ENCODE measurements at places on chromosomes 12 and 14.
A peak's percentile ranks its signal among the peaks of the same experiment; 100 is the strongest.

DNA sequence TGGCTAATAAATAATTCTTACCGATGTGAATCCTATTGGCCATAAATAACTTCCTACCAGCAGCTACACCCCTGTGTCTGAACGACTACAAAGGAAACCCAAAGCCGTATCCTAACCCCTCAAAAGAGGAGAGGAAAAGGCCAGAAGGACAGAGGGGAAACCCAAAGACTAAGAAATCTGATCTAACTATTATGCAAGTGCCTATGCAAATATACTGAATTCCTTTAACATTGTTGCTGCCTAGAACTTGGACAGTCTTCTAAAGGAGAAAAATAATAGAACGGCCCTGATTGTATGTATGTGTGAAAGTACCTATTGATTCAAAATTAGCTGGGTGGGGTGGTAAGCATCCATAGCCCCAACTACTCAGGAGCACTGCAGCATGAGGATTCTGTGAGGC lies 997 bp downstream of the PLEKHG7 start:
- no peak for DNase-seq

GRCh38 chr12:88291498-88292131 lies 149.5 kb downstream of the TMTC3 start:
- no peak for DNase-seq

- DNase-seq: no peak
Measured at GRCh38 chr12:120902846-120903411, 1.2 kb downstream of the SPPL3 start.

GRCh38 chr12:79886917-79887519 lies 47.9 kb downstream of the PPP1R12A start:
- peak; percentile 55 for DNase-seq

DNA sequence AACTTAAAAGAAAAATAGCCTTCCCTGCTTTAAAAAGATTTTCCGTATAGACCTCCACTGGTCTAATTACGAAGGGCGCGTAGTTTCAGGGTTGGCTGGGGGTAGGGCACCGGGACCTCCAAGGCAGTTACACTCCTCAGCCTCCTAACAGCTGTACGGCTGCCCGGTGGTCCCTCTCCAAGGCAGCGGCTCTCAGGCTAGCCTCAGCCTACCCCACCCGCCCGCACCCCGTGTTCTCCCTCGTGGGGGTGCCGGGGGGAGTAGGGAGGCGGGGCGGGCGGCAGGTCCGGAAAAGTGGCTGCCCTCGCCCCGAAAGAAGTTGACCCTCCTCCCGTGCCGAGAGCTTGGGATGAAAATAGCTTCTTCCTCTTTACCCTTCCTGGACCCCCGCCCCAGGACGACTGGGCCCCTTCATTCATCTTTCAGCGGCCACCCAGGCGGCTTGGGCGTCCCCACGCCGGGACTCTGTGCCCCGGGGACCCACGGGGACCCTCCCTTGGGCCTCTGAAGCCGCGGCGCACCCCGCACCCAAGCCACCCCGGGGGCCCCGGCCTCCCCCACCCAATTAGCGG lies 991 bp upstream of the RCOR1 start:
- no peak for DNase-seq

GRCh38 chr12:38689704-38690103 lies 215.7 kb downstream of the CPNE8 start:
- DNase-seq: no peak

DNA sequence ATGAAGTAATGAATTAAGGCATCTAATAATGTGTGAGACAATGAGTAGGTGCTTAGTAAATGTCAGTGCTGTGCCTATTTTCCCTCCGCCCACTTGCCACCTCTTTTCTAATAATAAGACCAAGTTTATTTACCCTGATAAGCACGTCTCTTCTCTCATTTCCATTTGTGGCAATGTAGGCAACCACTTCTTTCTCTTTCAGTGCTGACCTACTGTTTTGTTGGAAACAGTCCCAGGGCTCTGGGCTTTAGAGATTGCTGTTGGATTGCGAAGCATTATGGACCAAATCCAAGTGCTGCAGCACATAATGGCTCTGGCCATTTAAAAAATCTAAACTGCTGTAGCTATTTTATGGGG lies 141.3 kb upstream of the PLEKHG7 start:
- DNase-seq: no peak

DNA sequence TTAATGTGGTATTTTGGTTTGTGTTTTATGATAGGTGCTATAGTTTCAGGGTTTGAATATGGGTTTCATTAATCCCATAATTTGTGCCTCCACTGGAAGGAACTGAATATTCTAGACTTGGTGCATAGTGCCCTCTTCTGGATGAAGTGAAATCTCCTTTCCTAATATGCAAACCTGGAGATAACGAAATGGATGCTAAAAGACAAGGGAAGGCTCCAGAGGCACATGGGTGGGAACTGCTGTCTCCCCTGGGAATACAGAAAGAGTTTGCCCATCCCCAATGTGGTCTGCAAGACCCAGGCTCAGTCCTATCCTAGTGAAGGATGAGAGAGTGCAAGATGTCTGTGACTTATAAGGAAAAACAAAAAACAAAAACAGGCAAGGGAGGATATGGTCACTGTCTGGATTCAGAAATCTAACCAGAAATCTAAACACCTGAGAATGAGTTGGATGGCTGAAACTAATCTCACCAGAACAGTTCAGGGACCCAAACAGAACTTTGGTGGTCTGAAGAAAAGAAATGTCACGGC lies 142.3 kb upstream of the TMPO start:
- DNase-seq: no peak

GRCh38 chr12:87008785-87009384 lies 752.7 kb upstream of the MGAT4C start:
- no peak for DNase-seq

- no peak for DNase-seq
Measured at GRCh38 chr12:62292761-62293344, 32.6 kb downstream of the USP15 start.

- no peak for DNase-seq
Measured at GRCh38 chr12:105640761-105641160, 310.3 kb downstream of the C12orf75 start.

DNA sequence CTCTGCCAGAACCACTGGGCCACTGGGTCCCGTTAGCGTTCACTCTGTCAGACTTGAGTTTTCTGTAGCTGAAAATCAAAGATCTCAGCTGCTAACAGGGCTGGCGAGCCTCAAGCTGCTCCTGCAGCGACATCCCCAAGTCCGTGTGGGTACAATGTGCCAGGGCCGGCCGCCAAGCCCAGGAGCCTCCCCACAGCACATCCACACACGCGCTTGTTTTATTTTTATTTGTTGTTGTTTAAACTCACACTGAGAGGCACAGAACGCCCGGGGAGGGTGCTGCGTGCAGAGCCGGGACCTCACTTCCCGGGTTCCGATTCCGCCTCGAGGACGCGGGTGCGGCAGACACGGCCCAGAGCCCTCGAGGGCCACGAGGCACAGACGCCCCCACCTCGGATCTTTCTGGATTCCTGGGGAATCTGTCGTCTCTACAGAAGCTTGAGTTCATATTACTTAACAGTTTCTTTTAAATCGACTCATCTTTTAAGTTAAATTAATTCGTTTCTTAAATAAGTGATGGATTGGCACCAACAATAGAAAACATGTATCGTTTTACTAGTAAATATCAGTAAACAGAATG lies 9.3 kb downstream of the GALNT9 start:
- no peak for DNase-seq

DNA sequence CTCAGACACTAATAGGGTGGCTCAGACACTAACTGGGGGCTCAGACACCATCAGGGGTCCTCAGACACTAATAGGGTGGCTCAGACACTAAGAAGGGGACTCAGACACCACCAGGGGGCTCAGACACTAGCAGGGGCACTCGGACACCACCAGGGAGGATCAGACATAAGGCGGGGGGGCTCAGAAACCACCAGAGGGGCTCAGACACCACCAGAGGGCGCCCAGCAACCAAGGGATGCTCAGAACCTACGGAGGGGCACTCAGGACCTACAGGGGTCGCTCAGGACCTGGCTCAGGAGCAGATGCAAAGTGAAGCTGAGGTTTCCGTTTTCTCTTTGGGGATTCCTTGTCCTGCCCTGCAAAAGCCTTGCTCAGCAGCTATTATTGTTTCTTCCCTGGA lies 448.5 kb downstream of the TMEM121 start:
- no peak for DNase-seq

DNA sequence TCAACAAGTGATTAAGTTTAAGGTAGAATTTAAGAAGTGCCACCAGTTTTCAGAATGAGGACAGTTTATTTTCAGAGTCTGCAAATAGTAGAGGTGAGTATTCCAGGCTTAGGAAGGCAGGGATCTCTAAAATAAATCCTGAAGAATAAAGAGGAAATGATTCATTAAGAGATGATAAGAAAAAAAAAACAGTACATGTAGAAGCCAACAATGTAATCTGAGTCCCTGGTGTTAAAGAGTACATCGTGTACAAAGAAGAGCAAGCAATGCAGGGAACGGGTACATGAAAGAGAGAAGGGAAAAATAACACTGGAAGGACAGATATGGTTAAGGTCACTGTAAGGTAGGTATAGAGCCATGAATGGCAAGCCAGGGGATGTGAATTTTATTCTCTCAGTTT lies 95.2 kb upstream of the FOXG1 start:
- DNase-seq: no peak

- DNase-seq: no peak
Measured at GRCh38 chr12:40198601-40199000, 26.2 kb upstream of the LRRK2 start.

- DNase-seq: no peak
Measured at GRCh38 chr12:111846016-111846415, 4.0 kb downstream of the MAPKAPK5 start.

- DNase-seq: no peak
Measured at GRCh38 chr12:53056901-53057300, 7.0 kb downstream of the TNS2 start.

DNA sequence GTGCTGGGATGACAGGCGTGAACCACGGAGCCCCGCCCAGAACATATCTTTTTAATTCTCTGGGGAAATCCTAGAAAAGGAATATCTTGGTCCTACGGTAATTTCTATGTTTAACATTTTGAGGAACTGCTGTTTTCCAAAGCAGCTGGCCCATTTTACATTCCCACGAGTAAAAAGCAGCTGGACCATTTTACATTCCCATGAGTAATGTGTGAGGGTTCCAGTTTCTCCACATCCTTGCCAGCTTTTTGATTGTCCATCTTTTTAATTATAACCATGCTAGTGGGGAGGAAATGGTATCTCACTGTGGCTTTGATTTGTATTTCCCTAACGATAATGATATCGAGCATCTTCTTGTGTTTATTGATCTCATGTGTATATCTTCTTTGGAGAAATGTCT lies 4.4 kb upstream of the P2RX4 start:
- DNase-seq: no peak

DNA sequence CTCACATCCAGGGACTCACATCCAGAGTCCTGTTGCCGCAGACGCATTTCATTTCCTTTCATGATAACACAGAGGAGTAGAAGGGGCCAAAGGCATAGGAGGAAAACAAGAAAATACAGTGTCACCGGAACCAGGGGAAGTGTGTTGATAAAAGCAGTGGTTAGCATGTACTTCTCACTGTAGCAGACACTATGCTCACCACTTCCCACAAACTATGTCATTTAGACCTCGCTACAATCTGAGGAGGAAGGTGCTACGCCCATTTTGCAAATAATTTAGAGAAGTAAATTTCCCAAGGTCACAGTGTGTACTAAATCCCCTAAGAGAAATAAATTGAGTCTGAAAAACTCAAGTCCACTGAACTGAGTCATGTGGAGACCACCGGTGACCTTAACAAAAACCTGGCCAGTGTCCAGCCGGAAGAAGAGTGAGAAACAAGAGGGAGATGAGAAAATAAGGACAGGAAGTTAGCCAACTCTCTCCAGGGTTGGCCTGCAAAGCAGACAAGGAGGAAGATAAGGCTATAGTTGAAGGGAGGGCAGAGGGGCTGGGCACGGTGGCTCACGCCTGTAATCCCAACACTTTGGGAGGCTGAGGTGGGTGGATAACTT lies 25.8 kb upstream of the TMCC3 start:
- DNase-seq: no peak

GRCh38 chr12:22286569-22286968 lies 47.9 kb downstream of the ST8SIA1 start:
- DNase-seq: no peak

DNA sequence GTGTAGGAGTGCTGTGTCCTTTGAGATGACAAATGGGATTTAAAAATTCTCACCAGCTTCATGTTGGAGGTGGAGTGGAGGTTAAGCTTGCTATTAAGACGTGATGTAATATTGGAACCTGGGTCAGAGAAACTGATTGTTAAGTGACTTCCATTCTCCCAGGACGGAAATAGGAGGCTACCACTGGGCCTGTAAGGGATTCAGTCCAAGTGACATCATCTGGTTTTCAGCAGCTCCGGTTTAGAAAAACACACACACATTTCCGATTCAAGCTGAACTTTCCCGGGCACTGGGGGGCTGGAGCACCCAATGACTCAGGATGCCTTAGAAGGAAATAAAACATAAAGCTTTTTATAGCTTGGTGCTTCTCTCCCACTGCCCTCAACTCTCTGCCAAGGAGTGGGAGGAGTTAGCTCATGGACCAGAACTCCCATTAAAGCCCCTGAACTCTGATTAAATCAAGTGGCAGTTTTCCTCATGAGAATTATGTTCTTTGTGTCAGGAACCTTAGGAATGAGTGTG lies 12.4 kb downstream of the CALM1 start:
- DNase-seq: peak; percentile 99

DNA sequence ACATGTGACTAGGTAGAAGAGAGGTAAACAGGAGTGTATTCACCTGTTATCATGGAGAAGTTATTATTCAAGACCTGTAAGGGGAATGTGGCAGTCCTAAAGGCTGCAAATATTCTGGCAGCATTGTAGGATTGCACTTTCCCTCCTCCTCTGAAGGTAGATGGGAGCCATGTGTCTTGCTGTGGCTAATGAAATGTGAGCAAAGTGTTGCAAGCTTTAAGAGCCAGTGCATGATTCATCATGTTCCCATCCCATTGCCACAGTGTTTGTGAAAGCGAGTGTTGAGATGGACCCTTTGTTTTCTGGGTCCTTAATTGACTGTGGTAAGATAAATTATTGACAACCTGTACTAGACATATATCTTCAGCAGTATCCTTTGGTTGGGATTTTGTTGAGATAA lies 128.7 kb downstream of the RGS6 start:
- DNase-seq: no peak

DNA sequence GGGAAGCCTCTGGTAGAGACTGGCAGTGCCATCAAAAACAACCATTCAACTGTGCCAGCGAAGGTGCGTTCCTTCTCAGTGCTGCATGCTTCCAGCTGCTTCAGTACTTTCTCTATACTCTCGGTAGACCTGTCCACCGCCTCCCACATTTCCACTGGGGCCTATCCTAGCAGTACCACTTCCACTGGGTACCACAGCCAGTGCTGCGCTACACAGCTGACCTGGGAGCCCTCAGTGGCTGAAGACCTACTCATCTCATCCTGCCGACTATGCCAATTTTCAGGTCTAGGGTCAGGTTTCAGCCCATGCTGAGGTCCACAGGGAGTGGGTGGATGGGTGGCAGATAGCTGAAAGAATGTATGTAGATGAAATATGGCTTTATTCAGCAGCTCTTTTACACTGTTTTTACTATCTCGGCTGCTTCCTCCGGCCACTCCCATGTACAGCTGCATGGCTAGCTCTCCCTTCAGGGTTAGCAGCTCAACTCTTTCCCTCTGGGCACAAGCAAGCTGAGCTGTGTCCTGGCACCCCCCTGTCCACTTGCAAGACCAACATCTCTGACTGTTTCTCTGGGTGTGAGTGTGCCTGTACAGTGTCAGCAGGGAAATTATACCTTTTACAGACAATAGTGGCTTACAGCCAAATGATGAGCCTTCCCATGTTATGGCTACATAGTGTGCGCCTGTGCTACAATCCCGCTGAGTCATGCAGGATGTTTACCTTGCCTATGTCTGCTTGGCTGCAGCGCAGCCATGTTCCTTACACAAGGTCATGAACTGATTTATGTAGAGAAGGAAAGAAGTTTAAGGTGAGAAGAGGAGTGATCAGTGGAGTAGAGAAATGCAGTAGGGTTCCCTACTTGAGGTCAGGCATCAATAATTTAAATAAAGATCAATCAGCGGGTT lies 125.7 kb upstream of the DDHD1 start:
- DNase-seq: peak; percentile 39
